ENCODE measurements at places on chromosomes 5 and 9.

DNA sequence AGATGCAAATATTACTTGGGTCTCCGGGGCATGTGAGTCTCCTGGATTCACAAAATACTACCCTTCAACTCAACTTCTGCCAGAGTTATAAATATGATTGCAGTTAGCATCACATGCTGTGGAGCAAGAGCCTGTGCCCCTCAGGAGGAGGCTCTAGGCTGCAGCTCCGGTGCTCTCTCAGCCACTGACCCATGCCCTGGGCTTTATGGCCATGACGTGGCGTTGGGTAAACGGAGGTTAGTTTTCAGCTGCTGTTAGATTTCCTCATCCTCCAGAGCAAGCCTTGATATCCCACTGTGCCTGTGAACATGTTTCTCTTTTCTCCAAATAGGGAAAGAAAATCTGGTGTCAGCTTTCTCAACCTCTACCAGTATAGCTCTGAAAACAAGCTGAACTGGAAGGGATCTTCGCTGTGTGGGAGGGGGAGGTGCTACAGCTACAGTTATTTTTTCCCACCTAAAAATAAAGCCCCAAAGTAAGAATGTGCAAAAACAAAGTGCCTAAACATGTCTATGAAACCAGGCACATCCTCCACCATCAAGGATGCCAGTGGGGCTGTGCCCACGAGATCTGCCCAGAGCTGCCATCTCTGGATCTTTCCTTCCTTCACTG is 124.4 kb upstream of the GPR151 start:
- no peak for DNase-seq

GRCh38 chr5:14594378-14595074 is 12.9 kb downstream of the OTULINL start:
- DNase-seq = no peak

DNA sequence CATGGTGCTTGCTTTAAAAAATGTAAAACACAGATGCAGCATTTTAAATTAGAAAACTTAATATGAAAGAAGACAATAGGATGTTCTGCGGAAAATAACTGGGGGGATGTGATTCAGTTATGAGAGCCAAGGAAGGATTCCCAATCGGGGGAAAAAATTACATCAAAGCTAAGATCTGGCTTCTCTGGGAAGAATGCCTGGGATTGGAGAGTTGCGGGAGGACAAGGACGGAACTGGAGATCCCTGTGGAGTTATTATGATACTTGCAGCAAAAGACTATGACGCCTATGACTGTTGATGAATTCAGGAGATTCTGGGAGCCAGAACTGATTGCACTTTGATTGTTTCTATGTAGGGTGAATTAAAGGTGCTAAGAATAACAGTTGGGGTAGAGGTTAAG is 24.6 kb downstream of the MTX3 start:
- DNase-seq = no peak

- no peak for DNase-seq
Observed at GRCh38 chr5:174514983-174515394, 209.4 kb upstream of the MSX2 start.

- DNase-seq = peak; percentile 19
Observed at GRCh38 chr5:149345892-149346222, 558 bp downstream of the GRPEL2 start.

GRCh38 chr5:134563221-134563620 is 37.8 kb downstream of the JADE2 start:
- no peak for DNase-seq

GRCh38 chr9:21289848-21290247 is 15.3 kb downstream of the IFNA5 start:
- DNase-seq = no peak

GRCh38 chr9:105066275-105066865 is 138.4 kb upstream of the ABCA1 start:
- no peak for DNase-seq

DNA sequence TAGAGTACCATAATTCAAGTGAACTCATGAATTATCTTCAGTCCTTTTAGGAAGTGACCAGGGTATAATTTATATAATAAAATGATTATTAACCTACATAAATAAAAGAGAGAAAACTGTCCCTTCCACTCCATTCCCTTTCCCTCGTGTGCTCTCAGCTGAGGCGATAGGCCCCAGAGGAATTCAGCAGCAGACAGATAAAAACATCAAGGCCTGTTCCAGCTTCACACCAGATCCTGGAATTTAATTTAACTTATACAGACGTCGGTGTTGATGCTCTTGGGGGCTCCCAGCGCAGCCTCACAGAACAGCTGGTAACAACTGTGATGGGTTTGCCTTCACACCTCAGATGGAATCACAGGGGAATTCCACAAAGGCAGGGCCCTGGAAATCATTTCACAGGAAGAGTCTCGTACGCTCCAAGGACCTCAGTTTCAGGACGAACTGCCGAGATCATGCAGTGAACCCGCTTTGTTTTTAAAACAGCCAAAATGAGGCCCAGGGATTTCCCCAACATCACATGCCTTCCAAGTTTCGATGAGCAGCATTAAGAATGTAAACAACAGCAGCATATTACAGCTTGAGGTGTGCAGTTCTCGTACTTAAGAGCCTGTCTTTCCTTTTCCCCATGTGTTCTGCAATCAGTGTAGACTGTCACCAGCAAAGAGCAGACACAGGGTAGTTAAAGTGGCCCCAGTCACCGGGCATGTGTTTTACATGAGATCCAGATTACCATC is 73.6 kb upstream of the ALDH1B1 start:
- no peak for DNase-seq

- no peak for DNase-seq
Observed at GRCh38 chr9:109855540-109855939, 75.5 kb downstream of the PALM2AKAP2 start.

DNA sequence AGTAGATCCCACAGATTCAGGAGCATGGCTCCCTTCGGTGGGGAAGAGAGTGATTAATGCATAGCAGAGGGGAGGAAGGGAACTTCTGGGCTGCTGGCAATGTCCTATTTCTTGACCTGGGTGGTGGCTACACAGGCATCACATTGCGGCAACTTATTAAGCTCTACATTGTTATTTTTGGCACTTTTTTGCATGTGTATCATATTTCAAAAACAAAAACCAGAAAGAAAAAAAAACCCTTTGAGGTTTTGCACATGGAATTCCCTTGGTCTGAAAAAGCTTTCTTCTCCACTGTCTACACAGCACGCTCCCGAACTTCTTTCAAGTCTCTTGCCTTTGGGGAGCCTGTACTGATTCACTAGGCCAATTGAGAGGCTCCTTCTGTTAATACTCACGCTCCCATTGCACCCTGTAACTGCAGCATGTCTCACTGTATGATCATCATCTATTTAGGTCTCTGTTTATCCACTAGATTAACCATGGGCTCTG is 25.1 kb downstream of the CEMIP2 start:
- no peak for DNase-seq

- no peak for DNase-seq
Observed at GRCh38 chr9:70529833-70530232, 115.4 kb upstream of the KLF9 start.

DNA sequence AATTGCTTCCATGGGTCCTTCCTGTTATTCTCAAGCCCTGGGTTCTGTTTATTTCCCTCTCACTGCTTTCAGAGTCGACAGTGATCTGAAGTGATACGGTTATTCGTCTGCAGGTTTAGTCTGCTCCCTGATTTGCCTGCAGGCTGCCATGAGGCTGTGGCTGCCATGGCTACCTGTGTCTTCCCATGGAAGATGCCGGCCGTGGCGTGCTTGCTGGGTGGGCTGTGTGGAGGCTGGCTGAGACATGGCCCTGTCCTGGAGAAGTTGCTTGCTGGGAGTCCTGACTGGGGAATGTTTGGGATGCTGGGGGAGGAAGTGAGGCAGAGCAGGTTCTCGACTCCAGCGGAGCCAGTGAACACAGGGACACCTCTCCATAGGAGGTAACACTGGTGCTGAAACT is 104.1 kb upstream of the TBC1D2 start:
- no peak for DNase-seq

GRCh38 chr9:69485466-69485865 is 160.5 kb downstream of the ENTREP1 start:
- no peak for DNase-seq

GRCh38 chr9:94925751-94926430 is 199.4 kb downstream of the AOPEP start:
- no peak for DNase-seq

GRCh38 chr9:134063088-134063570 is 4.7 kb downstream of the BRD3 start:
- no peak for DNase-seq

DNA sequence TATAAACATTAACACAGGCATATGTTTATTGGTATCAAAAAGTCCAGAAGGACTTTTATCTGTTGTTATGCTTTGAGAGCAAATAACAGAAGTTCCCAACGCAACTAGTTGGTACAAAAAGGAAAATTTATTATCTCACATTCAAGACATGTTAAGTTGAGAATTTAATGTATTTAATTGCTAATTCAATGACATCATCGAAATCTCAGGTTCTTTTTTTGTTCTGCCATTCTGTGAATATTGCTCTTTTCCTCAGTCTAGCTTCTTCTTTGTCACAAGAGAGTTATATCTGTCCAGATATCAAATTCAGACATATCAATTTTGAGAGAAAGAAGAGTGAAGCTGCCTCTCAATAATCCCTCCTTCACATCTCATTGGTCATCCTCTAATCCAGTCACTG is 307.6 kb upstream of the PCSK5 start:
- DNase-seq = no peak

All from activated T-cell treated with anti-CD3 and anti-CD28 coated beads for 24 hours (primary cell).